NCI-H446 (cell line): ENCODE measurements at places on chromosomes 16 and 17.

DNA sequence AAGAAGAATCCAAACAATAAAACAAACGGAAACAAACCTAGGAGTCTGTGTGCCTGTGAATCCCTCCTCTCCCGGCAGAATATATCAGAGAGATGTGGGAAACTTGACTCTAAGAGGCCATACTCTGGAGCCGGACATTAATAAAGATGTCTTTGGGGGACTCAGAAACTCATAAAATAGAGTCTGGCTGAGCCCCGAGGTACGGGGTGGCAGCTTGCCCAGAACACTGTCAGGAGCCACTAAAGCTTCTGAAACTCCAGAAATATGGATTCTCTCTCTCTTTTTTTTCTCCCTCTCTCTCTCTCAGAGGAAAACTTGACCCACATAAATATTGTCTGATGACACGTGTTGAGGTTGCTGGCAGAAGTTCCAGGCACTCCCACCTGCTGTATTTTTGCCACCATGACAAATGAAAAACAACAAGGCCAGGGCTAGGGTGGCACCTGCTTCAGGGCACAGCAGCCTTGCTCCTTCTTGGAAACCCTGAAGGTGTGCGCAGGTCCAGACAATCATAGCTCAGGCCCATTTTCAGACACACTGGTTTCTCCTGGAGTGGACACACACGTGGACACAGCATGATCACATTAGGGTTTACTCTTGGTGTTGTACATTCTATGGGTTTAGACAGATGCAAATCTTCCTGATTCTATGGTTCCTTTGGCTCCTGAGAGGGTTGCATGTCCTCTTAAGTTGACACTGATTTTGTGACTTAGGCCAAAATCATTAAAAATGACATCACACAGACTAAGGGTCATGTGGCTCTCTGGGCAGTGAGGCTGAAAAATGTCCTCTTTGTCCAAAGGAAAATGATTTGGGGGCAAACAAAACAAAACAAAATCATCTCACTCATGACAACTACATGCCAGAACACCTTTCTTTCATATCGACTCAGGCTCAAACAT lies 282.6 kb upstream of the IRX3 start:
- no peak for DNase-seq

DNA sequence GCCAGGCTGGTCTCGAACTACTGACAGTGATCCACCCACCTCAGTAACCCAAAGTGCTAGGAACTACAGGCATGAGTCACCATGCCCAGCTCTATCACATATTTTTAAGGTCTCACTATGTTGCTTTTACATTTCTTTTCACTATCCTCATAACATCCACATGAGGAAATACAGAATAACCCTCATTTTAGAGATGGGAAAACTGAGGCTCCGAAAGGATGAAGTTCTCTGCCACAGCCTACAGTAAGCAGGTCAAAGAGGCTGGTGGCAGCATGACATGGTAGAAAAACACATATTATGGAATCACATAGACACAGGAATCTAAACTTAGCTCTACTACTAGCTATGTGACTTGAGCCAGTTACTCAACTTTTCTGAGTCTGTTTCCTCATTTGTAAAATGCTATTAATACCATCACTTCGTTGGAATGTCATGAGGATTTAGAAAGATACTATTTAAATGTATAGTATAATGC lies 32.2 kb downstream of the APPBP2 start:
- no peak for DNase-seq

DNA sequence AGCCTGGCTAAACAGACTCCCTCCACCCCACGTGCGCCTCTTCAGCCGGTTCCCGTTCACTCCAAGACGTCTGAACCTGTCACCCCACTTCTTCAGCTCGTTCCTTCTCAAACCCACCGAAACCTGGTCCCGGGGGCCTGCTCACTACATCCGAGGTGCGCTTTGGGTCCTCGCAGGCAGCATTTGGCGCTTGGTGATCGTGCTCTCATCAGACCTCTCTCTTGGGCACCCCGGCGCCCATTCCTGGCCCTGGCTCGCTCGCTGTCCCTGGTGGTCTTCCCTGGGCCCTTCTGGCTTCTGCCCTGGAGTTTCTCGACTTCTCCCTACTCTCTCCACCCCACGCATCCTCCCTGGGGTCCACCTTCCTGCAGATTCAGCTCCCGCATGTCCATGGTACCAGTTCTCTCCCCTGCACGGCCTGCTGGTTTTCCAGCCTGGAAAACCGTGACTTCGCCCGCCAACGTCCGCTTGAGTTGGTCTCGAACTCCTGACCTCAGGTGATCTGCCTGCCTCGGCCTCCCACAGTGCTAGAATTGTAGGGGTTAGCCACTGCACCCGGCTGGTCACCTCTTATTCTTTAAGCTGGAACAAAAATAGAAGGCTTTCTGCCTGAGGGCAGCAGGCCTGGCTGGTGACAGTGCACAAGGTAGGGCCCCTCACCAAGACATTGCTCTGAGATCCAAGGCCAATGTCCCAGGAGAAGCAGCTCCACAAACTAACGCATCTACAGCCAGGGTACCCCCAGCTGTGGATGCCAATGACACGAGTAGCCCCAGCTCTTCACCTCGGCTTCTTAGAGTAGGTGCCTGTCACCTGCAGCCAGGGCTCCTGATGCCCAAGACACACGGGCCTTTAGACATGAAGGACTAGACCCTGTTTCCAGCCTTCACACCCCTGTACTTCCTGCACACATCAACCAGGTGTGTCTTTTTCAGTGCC lies 1.1 kb upstream of the MEAK7 start:
- DNase-seq: no peak

DNA sequence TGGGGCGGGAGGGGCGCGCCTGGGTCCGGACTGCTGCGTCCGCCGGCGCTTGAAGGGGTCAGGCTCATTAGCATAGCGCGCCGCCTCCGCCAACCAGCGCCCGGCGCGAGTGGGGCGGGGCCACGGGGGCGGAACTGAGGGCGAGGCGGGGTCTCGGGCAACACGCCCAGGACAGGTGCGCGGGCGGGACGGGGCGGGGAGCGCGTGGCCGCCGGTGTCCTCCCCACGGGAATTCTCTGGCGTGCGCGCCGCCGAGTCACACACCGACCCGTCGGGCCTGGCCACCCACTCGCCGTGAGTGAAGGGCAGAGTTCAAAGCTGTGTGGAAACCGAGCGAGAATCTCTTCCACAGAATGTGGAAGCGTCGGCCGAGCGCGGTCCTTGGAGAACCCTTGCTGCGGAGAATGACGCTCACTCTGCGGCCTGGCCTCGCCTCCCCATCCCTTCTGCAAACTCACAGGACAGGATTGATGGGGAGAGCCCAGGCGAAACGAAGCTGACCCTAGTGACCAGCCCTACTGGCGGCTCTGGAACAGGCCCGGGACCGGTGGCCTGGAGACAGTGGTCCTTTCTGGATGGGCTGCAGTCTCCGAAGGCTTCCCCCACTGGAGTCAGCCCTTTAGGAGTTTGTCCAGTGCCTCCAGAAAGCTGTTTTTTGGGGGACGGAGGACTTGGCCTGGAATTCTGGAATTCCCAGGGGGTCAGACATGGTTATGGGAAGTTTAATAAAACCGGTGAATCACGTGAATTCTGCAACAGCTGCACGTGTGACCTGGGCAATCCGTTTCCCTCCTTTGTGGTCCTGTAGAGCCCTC lies at the start of gene SNAI3:
Gene SNAI3, minus strand, starts transcription at position 69 of the 815 bp plus-strand sequence. CDS start 101 bp downstream, outside the sequence.
- DNase-seq: peak; percentile 59

DNA sequence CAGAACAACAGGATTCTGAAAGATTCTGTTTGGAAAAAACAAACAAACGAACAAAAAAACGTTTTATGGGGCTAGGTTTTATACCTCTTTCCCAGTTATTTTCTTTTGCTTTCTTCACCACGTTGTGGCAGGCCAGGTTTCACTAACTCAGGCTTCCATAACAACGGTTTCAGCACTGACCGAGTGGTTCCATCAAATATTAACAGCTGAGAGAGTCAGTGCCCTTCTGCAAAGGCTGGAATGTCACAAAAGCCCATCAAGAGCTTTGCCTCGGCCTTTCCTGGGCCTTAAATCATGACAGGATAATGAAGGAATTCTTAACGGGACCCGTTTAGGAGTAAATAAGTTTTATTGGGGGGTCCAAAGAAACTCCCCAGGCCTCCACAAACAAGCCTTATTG lies 34.2 kb downstream of the MPHOSPH6 start:
- no peak for DNase-seq
